ENCODE measurements at places on chromosomes 11 and 22.

GRCh38 chr22:30167296-30167695, 79.3 kb downstream of the LIF start:
- no peak for DNase-seq

DNA sequence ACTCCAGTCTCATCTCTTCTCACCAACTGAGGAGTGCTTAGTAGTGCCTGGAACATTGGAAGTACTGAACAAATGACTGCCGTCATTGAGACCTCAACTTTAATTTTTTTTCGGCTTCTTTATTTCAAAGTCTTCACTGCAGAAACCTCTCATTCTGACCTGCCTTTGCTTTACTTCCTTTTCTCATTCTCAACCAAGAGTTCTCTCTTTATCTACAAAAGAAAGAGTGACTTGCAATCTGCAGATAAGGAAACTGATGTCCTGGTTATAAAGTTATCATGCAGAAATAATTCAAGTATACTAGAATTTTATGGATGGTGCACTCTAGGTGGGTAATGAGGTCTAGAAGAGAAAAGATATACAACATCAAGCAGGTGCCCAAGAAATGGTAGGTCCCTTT, 1.2 kb upstream of the EED start:
- no peak for DNase-seq

- no peak for DNase-seq
Measured at GRCh38 chr11:21704539-21704938, 488.3 kb upstream of the ANO5 start.

DNA sequence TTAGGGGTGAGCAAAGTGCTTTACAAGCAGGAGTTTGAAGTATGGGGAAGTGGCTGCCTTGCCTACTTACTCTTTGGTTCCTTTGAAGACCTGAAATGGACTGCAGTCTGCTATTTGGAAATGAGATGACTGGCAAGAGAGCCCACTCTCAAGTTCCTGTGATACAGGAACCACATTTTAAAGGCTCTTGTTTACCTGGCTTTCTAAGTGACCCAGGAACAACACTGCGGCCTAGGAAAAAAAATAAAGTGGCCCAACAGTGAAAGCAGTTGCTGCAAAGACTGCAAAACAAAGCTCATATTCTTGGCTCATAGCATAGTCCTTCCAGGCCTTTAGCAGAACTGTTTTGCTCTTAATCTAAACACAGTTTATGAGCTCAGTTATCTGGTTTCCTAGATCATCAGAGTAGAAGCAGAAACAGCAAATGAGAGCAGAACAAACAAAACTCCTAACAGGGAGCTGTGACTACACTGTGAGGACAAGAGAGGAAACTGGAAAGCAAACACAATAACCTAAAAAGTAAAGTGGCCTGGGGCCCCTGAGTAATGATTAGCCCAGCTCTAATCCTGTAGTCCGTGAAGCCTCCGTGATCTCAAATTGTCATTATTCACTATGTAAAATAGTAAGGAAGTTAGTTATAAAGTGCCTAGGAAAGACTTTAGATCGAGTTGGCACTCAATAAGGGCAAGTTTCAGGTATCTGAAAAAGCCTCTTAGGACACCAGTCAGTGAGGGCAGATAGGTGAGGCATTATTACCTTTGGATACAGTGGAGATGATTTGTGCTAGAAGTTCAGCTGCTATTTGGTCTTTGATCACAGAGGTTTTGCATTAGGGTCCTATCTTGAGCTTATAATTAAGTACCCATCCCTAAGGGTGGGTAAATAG, 11.5 kb downstream of the CCDC117 start:
- DNase-seq: no peak

DNA sequence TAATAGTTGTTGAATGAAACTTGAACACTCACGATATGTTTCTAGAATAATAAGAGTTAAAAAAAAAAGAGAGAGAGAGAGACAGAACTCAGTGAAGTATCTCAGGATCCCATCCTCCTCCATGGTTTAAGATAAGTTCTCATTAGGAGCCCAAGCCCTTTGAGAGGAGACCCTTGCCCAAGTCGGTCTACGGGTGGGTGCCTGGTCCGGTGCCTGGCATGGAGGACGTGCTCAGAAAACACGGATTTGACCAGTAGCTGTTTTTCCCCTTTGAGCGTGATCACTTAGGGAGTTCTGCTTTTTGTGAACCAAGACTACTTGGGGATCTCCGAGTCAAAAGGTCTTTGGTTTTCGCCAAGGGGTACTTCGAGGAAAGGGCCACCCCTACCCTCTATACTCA, 40.6 kb downstream of the CACNG2 start:
- DNase-seq: no peak
